ENCODE measurements at places on chromosomes 5 and 9. TPM values are rescaled to one million over a fixed set of nuclear protein-coding genes. Genes with fewer than 3 reads are reported as not detected.

GRCh38 chr5:95892784-95893354, 68.8 kb downstream of the ELL2 start:
- DNase-seq: peak; percentile 55

DNA sequence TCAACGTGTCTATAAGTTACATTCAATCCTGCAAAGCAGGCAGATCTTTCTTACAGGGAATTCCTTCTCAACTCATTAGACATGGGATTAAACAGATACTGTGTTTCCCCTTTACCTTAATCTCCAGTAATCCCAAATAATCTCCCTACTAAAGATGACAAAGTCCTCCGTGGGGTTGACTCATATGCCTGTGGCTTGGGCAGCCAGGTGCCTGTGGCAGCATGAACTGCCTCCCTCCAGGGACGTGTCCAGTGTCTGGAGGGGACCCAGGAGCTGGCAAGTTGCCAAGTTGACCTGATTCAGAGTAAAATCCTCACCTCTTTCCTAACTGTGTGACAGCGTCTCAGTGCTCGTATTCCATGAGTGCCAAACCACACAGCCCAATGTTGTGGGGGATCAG, 94.6 kb upstream of the PTCH1 start:
- no peak for DNase-seq

- no peak for DNase-seq
These were observed 21.0 kb upstream of the C5orf63 start for GRCh38 chr5:127094161-127094814.

DNA sequence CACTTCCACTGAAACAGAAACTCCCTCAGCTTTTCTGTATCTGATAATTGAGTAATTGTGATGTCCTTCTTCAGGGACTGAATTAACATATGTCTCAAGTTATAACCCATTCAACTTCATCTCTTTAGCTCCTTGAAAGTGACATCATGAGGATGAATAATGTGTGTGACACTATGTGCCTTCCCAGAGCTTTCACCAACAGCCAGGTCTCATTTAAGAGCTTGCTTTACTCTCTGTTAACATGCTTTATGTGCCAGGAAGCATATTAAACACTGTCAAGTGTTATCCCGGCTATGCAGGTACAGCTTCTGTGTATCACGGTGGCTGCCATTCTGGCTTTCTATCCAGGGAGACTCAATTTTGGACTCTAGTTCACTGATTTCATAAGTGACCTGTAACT, 799.9 kb downstream of the CDH12 start:
- DNase-seq: no peak

DNA sequence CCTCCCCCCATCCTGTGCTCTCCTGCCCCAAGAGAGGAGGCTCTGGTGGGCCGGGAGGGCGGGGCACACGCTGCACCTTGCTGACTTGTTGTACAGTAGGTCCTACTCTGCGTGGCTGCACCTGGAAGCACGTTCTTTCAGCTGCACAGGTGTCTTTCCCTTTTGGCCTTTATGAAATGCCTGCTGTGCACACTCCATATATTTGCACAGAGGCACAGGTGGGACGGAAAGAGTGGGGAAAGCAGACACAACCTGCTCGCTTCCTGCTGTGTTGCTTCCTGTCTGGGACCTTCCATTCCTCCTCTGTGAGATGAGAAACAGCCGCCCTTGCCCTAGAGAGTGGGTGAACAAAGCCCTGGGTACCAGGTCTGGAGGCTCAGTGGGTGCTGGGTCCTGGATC, 4.8 kb downstream of the USP20 start:
- DNase-seq: no peak

GRCh38 chr9:26169708-26170107, 491.5 kb upstream of the TUSC1 start:
- DNase-seq: no peak

CER1 gene
- total RNA-seq: not detected

All from colonic mucosa (tissue), 4 donors.